HFFc6 (cell line): ENCODE measurements at places on chromosomes 7 and 10. TPM values are rescaled to one million over a fixed set of nuclear protein-coding genes. Genes with fewer than 3 reads are reported as not detected.

Gene DNAAF5
- total RNA-seq = 25.2 to 27.7 TPM (median 26.9 TPM) in 3 replicates

Gene CYP2C9
- not detected in 3 replicates for total RNA-seq

Gene MICALL2
- total RNA-seq = 15.6 to 21.6 TPM (median 16.3 TPM) in 3 replicates

Gene ETV1
- total RNA-seq = 12.0 to 22.6 TPM (median 13.3 TPM) in 3 replicates

Gene TMEM243
- total RNA-seq = 16.0 to 20.3 TPM (median 17.8 TPM) in 3 replicates

- DNase-seq = no peak
Observed at GRCh38 chr7:7292085-7292484, 109.7 kb downstream of the C1GALT1 start.

- no peak for DNase-seq
Observed at GRCh38 chr7:47283497-47284131, 298.3 kb downstream of the TNS3 start.

DNA sequence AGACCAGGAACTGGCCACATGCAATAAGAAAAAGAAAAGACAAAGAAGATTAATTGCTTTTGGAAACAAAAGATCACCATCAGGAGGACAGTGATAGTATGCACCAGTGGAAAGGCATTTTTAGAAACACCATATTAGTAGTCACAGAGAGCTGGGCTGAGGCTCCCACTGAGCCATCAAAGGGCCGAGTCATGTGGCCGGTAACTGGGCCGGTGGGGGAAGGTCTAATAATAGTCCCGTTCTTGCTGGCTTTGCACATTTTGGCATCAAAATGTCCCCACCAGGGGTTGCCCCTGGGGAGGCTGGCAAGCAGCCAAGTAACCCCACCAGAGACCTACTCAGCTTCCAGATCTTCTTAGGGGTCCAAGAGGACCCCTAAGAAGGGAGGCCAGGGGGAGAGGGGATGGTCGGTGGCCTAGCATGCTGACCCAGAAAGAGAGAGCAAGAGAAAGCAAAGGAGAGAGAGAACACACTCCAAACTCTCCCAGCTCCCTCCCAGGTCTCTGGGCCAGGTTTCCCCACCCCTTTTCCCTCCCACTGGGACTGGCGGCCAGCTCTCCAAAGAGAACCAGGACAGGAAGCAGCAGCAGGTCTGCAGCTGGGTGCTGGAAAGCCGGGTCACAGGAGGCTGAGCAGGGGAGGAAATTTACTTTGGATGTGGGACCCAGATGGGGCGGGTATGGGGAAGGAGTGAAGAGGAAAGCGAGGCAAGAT lies 70.2 kb upstream of the FGFR2 start:
- DNase-seq = no peak

GRCh38 chr7:117169907-117170306 lies 153.0 kb downstream of the WNT2 start:
- DNase-seq = no peak

- DNase-seq = no peak
Observed at GRCh38 chr7:150735596-150736358, 1.4 kb upstream of the GIMAP5 start.

- DNase-seq = no peak
Observed at GRCh38 chr10:23442936-23443335, 4.1 kb downstream of the OTUD1 start.

GRCh38 chr7:102286237-102287110 lies at the start of gene SH2B2:
TSS of gene SH2B2 (plus strand) at chr7:102286868. CDS start at chr7:102300551, 13,683 bp downstream.
- peak; percentile 24 for DNase-seq

DNA sequence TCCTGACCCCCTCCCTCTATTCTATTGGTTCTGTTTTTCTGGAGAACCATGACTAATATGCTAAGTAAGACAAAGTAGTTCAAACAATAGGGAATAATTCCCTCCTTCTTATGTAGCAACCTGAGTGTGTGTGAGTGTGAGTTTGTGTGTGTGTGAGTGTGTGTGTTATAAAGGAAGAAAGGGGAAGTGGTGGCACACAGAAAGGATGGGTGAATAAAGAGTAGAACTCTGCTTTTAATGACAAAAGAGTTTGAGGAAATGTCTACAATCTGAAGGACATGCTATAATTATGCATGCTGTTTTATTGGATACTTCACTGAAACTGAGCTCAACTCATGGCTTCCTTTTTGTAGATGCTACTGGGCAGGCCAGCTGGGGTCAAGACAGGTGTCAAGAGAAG lies 489.5 kb downstream of the REEP3 start:
- DNase-seq = no peak

GRCh38 chr10:85149766-85150165 lies 821.4 kb downstream of the CCSER2 start:
- DNase-seq = no peak

GRCh38 chr7:106031300-106032035 lies 68.4 kb downstream of the CDHR3 start:
- no peak for DNase-seq

DNA sequence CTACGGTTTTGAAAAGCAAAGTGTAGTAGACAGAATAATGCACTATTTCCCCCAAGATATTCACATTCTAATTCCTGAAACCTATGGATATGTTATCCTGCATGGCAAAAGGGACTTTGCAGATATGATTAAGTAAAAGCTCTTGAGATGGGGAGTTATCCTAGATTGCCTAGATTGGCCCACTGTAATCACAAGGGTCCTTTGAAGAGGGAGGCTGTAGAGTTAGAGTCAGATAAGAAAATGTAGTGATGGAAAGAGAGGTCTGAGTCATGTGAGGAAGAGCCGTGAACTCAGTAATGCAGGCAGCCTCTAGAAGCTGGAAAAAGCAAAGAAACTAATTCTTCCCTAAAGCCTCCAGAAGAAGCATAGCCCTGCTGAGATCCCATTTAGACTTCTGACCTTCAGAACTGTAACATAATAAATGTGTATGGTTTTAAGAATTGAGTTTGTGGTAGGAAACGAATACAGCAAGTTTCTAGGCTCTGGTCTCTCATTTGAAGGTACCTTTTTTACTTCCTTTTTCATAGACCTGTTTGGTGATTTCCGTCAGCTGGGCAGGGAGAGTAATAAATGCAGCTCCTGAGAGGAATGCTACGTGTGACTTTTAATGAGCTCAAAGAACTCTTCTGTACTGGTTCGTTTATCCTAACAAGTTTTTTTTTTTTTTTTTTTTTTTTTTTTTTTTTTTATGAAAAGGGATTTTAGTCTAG lies 41.9 kb upstream of the NXPH1 start:
- no peak for DNase-seq

GRCh38 chr10:71999360-72000072 lies 35.3 kb downstream of the CHST3 start:
- DNase-seq = peak; percentile 51

GRCh38 chr7:139118805-139119485 lies 9.4 kb upstream of the ZC3HAV1 start:
- no peak for DNase-seq

DNA sequence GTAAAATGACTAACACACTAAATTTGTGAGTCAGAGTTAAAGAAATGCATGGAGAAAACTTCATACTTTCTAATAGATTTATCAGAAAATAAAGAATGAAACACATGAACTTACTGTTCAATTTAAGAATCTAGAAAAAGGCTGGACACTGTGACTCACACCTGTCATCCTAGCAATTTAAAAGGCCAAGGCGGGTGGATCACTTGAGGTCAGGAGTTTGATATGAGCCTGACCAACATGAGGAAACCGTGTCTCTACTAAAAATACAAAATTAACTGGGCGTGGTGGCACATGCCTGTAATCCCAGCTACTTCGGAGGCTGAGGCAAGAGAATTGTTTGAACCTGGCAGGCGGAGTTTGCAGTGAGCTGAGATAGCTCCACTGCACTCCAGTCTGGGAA lies 1106.2 kb upstream of the LRRN3 start:
- DNase-seq = peak; percentile 21

DNA sequence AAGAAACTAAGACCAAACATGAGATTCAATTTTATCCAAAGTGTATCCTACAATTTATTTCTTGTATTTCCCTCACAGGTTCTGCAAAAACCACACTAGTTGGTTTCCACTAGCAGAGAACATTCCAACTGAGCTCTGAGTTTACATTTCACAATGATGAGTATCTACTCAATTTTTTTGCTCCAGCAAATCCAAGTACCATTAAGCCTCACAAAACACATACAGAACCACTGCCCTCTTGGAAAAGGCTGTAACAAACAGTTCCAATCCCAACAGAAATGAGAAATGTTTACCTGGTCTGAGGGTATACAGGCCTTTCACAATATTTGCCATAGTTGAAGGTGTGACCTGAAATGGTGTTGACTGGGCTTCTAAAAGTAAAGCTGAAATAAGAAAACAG lies 59.9 kb downstream of the CACUL1 start:
- DNase-seq = peak; percentile 61

- no peak for DNase-seq
Observed at GRCh38 chr7:69439636-69440325, 158.5 kb upstream of the AUTS2 start.

GRCh38 chr7:18312482-18312881 lies 183.1 kb upstream of the HDAC9 start:
- DNase-seq = no peak

- peak; percentile 31 for DNase-seq
Observed at GRCh38 chr7:74083117-74083876, at the start of gene LIMK1. TSS of gene LIMK1 (plus strand) at chr7:74083804. CDS start at chr7:74083991, 187 bp downstream.
